ENCODE measurements at places on chromosomes 6 and 20.

DNA sequence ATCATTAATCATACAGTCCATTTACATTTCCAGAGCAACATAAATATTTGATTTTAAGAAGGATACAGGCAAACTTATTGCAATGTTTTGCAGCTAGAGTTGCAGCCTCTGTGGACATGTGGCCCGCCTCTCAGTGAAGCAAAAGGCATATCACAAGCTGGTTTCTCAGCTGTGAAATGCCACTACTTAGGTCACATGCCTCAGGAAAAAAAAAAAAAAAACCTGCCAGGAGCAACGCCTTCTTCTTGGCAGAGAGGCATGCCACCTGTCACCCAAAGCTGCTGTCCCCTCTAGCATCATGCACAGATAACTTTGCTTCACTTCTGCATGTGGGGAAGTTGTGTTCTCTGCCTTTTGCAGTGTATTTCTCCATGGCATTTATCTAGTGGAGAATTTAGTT, 18.5 kb downstream of the GRM1 start:
- DNase-seq = no peak

GRCh38 chr20:57445298-57445697, 54.1 kb downstream of the RBM38 start:
- DNase-seq = no peak

- DNase-seq = no peak
Measured at GRCh38 chr6:85408039-85408438, 41.8 kb upstream of the NT5E start.

- no peak for DNase-seq
Measured at GRCh38 chr6:168159506-168159905, 80.5 kb upstream of the FRMD1 start.

- peak; percentile 89 for DNase-seq
Measured at GRCh38 chr6:27505209-27506027, 32.5 kb upstream of the ZNF184 start.

DNA sequence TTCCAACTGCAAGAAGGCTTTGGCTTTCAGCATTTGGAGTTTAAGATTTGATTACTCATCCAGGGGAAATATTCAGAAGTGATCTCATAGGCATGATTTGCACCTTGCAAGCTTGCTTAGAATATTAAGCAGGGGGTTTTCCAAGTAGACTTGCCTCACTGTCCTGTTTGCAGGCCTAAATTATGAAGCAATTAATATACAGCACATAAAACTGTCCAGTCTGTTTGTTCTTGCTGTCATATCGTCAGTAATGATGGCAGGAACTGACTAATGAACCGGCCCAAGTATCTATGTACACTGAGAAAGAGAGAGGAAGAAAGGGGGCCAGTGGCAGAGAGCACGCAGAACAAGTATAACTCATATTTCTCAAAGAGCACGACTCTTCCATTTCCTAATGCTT, 212.5 kb upstream of the SUPT3H start:
- DNase-seq = peak; percentile 94

DNA sequence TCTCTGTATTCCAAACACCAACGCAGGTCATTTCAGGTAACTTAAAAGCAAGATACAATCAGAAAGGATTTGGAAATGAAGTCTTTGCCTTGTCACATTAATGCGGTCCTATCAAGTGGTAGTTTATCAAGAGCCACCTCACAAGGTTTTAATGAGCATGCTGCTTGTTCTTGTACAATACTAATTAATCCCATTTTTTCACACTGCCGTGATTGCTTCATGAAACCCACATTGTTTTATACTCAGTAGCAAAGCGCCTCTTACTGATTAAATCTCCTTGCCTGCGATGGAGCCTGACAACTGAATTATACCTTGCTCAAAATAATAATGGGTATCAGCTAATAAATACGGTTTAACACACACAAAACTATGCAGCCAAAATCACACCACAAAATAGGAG, 234.1 kb upstream of the TSHZ2 start:
- no peak for DNase-seq

GRCh38 chr20:48332555-48332954, 495.2 kb downstream of the PREX1 start:
- DNase-seq = no peak

DNA sequence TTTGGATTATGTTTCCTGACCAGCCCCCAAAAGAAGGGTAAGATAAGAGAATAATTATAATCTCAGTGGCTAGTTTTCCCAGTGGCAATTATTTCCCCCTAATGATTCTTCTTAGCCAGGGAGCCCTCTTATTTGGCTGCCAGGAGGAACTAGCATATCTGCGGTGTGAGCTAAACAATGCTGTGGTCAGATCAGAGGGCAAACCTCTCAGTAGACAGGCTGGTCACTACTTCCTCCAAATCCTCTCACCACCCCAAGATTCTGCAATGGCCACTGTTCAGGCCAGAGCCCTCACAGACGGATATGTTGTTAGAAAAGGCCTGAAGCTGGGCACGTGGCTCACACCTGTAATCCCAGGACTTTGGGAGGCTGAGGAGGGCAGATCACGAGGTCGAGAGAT, 273.4 kb upstream of the SASH1 start:
- DNase-seq = no peak

DNA sequence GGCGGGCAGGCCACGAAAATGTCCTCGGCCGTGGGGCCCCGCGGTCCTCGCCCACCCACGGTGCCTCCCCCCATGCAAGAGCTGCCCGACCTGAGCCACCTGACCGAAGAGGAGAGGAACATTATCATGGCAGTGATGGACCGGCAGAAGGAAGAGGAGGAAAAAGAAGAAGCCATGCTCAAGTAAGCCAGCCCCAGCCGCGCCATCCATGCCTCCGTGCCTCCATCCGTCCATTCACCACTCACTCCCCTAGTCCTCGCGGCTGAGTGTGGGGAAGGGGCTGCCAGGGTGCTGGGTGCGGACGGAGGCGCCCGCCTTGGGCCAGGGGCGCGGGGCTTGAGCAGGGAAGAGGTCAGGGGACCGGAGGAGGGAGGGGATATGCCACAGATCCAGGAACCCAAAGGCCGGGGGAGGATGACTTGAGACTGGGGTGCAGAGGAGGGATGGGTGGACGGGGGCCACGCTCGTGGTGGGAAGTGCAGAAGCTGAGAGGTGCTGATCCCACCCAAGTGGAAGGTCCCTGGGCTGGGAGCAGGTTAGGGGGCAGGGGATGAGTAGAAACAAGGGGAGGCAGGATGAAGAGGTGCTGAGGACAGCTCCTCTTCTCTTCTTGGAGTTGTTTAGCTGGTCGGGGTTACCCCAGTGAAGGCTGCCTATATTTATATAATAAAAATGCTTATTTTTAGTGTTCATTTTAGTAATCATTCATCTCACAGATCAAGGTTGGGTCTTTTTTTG, 825 bp downstream of the RIMS1 start:
- no peak for DNase-seq

DNA sequence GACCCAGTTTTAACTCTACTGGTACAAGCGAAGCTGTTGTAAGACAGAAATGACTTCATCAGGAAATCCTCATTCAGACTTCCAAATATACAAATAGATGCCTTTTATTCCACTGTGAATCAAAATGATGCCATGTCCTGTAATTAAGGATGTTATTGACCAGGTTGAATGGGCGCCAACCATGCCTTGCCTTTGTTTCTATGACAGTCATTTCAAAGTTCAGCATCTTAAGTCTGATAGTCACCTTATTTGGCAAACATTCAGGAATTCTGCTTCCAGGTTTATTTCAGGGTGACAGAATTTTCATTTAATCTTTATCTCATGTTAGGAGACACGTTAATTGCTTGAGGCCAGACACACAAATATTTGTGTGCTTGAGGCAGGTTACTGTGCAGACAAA, 592.8 kb upstream of the JAG1 start:
- DNase-seq = peak; percentile 98

DNA sequence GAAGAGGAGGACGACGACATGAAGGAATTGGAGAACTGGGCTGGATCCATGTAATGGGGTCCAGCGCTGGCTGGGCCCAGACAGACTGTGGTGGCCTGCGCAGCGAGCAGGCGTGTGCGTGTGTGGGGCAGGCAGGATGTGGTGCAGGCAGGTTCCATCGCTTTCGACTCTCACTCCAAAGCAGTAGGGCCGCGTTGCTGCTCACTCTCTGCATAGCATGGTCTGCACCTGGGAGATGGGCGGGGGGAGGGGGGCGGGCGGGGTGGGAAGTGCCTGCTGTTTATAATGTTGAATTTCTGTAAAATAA, 42.3 kb downstream of the CHMP4B start:
- no peak for DNase-seq

DNA sequence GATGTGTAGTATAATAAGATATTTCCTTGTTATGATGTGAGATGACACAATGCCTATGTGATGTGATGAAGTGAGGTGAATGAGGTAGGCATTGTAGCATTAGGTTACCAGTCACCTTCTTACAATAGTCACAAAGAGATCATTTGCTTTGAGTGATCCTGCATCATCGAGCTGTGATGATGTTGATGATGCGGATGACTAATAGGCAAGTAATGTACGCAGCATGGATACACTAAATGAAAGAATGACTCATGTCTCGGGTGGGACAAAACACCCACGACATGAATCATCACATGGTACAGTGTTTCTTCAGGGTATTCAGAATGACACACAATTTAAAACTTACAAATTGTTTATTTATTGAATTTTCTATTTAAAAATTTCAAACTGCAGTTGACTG, 806.3 kb upstream of the GJE1 start:
- DNase-seq = peak; percentile 91

- no peak for DNase-seq
Measured at GRCh38 chr6:47773005-47773404, 8.8 kb upstream of the OPN5 start.

- DNase-seq = no peak
Measured at GRCh38 chr6:548517-548916, 108.4 kb downstream of the HUS1B start.

DNA sequence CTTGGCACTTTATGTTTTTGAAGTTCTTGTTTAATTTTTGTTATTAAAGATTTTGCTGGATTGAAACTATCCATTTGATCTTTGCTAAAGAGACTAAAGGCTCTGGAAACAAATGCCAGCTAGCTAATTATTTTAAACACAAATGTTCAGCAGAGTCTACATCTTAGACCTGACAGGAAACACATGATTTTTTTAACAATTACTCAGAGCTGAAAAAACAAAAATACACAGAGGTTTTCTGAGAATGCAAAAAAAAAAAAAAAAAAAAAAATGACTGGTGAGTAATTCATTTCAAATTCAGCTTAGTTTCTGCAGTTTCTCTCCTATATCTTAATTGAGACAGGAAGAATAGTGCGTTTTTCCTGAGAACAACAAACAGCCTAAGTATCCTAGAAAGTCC, 448.0 kb downstream of the TENT5A start:
- DNase-seq = no peak

DNA sequence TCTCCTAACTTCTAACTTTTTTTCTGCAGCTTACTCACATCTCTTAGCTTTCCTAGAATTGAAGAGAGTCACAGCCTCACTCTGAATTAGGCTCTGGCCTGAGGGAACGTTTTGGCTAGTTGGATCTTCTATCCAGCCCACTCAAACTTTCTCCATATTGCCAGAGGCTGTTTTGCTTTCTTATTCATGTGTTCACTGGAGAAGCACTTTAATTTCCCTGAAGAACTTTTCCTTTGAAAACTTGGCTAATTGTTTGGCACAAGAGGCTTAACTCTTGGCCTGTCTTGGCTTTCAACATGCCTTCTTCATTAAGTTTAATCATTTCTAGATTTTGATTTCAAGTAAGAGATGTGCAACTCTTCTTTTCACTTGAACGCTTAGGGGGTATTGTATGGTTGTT, 138.2 kb upstream of the PLCB4 start:
- peak; percentile 8 for DNase-seq

DNA sequence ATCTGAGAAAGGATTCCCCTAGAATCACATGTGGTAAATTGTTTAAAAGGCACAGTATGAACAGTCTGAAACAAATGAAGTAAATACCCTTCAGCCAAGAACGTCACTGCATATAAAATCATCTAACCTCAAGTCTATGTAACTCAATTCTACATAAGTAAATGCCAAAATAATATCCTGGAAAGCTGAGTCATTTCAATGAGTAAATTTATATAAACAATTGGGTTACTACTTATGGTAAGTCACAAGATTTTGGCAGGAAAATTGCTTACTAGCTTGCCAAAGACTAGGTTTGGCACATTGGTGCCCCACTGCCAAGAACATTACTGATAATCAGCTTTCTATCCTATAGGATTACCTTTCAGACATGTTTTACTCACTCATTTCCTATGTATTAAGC, 8.4 kb downstream of the GMDS start:
- peak; percentile 37 for DNase-seq

DNA sequence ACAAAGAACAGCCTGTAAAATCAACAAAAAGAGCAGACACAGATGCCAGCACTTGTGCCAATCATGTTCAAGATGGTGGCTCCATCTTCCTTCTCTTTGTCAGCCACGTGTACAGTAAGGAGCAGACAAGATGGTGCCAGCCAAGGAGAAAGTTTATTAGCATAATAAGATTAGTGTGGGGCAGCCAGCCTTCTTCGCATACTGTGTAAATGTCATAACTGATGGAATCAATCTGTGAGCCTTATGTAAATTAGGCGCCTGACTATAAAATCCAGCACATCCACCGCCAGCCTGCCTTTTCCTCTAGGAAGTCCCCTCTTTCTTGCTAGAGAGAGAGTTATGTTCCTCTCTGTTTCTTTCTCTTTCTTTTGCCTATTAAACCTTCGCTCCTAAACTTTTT, 99.7 kb upstream of the RALGAPA2 start:
- no peak for DNase-seq

DNA sequence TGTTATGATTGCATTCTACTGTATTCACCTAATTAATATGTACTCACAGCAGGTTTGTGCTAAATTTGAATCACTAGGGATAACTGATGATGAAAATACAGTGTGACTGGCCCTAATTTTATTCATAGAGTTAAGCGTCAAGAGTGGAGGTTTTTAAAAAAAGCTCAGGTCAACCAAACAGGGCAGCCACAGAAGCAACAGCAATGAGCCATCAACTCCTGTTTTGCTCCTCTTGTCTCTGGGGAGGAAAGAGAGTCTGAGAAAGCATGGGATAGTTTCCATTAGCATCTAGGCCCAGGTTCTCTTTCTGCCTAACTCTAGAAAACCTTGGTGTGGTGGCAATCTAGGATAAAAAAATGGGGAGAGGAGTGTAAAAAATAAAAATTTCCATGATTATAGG, 122.1 kb downstream of the OGFRL1 start:
- peak; percentile 65 for DNase-seq

- no peak for DNase-seq
Measured at GRCh38 chr6:26195924-26196845, 109.0 kb downstream of the HFE start.

DNA sequence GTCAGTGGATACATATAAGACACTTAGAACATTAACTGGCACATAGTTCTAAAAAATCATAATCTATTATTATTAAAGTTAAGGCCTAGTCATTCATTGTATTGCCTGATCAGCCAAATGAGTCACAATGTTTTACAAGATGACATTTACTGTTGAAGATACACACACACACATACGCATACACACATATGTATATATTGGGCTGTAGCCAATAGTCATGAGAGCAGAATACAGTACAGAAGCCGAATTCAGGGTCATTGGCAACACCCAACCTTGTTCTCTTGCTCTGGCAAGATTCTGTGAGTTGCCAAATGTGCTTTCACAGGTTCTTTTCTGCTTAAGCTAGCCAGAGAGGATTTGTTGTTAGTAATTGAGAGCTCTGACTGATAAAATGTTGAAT, 922.8 kb upstream of the MAP3K7 start:
- DNase-seq = no peak

Measured in Caki2 (cell line).